ENCODE measurements at places on chromosomes 7 and 10.

GRCh38 chr10:112359606-112360307 lies 14.2 kb upstream of the ACSL5 start:
- DNase-seq = no peak

DNA sequence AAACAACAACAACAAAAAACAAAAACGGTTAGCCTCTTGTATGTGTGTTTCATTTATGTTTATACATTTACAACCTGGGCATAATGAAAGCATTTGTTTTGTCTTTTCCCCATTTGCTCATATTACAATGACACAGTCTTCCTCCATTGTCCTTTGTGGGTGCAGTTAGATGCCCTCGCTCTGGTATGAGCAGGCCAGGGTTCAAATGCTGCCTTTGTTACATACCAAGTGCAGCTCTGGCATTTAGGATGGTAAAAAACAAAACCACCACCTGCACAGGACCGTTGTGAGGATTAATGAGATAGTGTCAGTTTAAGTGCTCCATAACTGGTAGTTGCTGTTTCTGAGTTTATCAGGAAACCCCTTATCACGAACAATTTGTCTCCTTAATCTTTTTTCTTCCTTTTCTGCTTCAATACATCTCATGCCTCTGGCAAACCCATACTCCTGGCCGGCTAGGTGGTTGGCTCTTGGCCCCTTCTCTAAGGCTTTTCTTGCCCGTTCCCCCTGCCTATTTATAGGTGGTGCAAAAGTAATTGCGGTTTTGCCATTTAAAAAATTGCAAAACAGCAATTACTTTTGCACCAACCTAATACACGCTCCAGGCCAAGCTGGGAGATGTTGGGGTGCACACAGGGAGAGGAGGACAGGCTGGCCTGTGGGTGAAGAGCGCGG lies 18.6 kb upstream of the TMEM225B start:
- no peak for DNase-seq

- DNase-seq = no peak
Observed at GRCh38 chr10:7186387-7187018, 224.3 kb downstream of the SFMBT2 start.

DNA sequence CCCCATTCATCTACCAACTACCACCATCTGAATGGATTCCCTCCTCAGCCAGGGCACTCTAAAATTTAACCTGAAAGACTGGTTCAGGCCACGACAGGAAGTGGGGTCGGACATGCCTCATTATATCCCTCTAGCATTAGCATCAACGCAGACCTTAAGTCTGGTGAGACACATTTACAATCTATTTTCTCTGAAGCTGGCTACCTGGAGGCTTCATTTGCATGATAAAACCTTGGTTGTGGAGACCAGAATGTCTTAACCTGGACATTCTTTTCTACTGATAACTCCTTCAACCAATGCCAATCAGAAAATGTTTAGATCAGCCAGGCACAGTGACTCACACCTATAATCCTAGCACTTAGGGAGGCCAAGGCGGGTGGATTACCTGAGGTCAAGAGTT lies 42.3 kb downstream of the SVOPL start:
- no peak for DNase-seq

DNA sequence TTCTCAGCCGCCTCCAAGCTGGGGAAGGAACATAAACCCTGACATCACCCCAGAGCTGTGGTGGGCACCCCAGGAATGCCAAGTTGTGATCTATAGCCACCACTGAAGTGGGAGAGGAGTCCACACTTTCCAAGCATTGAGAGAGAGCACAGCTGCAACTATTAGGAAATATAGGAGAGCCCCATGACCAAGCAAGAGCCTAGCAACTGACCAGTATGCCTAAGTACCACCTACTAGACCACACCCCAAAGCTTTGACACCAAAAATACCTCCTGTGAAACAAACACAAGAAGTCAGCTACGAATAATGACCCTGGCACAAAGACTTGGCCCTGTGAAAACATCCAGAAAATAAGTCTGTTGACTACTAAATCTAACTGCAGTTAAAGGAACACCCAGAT lies 804.1 kb upstream of the IGFBP3 start:
- no peak for DNase-seq

DNA sequence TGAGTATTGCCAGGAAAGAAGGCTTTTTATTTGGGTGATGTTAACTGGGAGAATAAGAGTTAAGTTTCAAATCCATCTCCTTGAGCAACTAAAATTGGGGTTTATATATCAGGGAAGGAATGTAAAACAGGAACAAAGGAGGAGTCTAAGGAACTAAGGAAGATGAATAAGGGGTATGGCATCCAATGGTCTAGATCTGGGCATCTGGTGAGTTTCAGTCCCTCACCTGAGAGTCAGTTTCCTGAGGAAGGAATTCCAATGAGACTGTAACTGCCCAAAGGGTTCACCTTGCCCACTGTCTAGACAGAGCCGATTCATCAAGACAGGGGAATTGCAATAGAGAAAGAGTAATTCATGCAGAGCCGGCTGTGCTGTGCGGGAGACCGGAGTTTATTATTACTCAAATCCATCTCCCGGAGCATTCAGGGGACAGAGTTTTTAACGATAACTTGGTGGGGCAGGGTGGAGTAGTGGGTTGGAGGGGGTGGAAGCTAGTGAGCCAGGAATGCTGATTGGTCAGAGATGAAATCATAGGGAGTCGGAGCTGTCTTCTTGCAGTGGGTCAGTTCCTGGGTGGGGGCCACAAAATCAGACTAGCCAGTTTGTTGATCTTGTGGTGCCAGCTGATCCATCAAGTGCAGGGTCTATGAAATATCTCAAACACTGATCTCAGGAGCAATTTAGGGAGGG lies 188.3 kb upstream of the STK17A start:
- no peak for DNase-seq

DNA sequence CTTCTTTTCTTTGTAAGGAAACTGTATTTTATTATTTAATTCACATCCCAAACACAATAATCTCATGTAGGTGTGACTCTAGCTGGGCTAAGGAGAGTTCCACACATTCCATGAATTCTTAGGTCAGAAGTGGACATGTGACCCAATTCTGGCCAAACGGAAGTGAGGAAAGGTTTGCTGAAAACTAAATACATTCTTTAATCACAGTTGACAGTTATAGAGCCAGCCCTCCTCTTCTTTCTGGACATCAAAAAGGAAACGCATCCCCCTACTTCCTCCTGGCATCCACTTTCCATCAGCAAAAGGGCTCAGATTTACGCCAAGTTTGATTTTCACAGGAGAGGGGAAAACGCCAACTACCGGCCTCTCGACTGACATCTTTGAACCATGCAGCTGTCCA lies 774.4 kb upstream of the POM121L12 start:
- no peak for DNase-seq

GRCh38 chr10:122505885-122506645 lies 44.7 kb downstream of the HTRA1 start:
- DNase-seq = no peak

- DNase-seq = no peak
Observed at GRCh38 chr10:4851846-4852245, 25.8 kb downstream of the AKR1E2 start.

DNA sequence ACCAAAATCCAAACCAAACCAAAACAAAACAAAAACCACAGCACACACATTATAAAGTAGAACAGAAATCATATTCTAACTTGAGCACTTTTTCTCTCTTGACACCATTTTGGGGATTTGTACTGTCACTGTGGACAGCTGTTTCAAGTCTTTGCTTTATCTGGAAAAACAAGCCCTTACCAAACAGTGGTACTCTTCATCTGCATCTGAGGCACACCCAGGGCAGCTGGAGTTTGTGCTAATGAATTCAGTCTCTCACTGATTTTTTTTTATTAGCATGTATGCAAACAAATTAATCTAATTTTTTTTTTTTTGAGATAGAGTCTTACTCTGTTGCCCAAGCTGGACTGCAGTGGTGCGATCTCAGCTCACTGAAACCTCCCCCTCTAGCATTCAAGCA lies 171.4 kb downstream of the RAPGEF5 start:
- no peak for DNase-seq

DNA sequence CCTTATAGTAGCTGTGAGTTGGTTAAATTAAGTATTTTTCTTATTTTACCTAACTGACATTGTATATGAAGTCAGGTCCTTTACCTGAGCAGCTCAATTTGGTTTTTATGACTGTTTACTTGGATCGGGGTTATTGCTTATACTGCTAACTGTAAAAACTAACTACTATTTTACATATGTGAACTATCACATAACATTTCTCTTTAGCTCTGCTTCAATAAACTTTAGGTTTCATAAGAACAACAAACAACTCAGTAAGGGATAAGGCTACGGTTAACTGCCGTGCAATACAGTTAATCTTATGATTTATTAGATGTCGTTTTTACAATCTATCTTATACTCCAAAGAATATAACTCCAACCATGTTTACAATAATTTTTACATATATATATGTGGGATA lies 480.2 kb downstream of the PARD3 start:
- no peak for DNase-seq

DNA sequence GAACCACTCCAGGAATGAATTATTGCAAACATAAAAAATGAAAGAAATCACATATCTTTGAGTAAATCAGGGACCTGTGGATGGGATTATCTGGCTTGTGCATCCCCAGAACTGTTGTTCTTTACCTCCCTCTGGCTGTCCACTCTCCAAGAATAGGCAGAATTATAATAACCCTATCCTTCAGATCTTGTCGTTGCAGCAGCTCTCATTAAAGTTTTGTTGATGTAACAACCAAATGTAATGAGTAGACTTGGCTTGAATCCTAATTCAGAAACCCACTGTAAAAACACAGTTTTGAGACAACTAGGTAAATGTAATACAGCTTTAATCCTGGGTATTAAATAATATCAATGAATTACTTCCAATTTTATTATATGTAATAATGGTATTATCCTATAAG lies 16.2 kb downstream of the LSM5 start:
- no peak for DNase-seq

- no peak for DNase-seq
Observed at GRCh38 chr10:97721871-97722780, 8.6 kb downstream of the MARVELD1 start.

GRCh38 chr10:75094465-75094864 lies 17.0 kb upstream of the SAMD8 start:
- DNase-seq = no peak

DNA sequence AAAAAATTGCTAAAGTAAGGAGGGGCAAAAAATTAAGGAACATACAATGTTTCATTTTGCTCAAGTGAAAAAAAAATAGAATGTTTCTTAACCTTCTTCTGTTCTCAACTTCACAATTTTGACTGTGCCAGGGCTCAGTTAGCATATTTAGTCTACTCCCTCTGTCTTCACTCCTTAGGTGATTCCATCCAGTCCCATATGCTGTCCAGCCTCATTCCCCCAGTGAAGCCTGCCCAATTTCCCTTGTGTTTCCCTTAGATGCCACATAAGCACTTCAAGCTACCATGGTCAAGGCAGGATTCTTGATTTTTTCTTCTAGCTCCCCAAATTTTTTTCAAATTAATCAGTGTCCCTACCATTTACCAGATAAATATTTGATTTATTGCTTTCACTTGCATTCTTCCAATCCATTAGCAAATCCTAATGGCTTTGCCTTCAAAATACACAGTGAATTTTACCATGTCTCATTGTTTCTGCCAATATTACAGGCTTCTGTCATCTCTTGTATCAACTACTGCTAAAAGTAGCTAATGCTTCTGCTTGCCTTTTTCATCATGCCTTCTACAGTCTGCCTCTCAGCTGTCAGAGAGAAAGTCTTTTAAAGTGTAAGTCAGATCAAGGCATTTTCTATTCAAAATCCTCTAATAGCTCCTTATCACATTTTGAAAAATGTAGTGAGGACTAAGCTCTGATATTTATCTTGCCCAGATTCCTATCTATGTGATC lies 166.8 kb downstream of the MACC1 start:
- DNase-seq = no peak

DNA sequence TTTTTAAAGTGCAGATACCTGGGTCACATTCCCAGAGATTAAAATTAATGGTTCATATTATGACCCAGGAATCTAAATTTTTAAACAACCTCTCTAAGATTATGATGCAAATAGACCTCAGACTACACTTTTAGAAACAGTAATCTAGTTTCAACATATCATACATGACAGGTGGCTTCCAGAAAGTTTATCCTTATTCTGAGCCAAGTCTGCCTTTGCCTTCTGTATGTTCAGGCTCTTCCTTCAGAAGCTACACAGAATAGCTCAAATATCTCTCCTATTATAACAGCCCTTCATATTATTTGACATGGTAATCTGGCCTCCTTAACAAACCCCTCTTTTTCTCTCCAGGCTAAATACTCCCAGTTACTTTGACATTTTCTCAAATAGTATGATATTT lies 101.9 kb downstream of the FZD1 start:
- DNase-seq = no peak

DNA sequence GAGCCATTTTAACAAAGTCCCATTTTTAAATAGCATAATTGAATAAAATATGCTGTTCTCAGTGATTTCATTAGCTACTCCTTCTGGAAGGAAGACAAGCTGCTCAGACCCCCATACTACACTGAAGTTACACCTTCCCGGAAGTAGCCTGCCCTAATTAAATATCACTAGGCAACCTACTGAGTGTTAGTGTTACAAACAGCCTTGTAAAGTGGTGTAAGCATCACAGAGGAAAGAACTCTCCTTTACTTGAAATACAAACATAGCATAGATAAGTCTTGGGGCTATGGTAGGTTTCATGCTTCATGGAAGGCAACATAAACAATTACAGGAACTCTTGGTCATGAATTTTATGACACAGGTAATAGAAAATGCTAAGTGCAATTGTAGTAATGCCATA lies 43.4 kb upstream of the PTN start:
- DNase-seq = no peak

DNA sequence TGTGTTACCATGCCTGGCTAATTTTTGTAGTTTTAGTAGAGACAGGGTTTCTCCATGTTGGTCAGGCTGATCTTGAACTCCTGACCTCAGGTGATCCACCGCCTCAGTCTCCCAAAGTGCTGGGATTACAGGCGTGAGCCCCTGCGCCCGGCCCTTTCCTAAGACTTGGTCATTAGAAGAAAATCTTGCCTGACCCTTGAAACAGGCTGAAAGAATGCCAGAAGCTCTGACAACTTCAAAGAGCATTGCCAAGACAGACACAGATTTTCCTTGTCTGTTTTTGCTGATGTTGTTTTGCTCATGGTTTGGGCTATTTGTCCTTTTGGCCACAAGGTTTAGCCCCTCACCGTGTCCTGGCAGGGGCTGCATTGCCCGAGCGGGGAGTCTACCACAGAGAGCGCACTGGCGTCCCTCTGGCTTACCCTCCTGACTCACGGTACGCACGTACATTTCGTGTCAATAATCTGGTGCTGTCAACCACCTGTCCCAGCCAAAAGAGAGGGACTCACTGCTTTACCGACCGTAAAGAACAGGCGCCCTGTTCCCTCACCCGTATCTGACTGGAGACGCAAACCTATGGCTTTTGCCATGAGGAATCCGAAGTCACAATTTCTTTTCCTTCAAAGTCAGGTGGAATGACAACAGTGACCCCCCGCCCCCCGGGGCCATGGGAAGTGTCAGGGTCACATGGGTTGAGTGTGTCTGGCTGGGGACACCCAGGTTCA lies 10.1 kb upstream of the INPP5A start:
- no peak for DNase-seq

Measured in iPS DF 6.9 (cell line).